Cerebellum (tissue), 4 donors: ENCODE measurements at places on chromosomes 13 and 19. TPM values are rescaled to one million over a fixed set of nuclear protein-coding genes. Genes with fewer than 3 reads are reported as not detected.

The MEX3D gene
- 36.5 TPM for total RNA-seq

DNA sequence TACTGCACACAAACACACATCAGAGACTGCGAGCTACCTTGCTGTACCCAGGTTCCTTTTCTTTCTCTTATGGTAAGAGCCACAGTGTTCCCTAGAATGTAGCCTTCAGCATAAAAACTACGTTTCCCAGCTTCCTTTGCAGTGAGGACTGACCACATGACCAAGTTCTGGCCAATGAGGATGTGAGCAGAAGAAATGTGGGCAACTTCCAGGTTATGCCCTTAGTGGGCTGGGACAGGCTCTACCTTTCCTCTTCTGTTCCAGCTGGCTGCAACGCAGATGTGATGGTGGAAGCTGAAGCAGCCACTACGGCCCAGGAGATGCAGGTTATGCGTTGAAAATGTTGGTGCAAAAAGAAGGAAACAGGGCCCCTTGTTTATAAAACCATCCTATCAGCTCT, 27.5 kb downstream of the VRK3 start:
- peak; percentile 50 for DNase-seq

DNA sequence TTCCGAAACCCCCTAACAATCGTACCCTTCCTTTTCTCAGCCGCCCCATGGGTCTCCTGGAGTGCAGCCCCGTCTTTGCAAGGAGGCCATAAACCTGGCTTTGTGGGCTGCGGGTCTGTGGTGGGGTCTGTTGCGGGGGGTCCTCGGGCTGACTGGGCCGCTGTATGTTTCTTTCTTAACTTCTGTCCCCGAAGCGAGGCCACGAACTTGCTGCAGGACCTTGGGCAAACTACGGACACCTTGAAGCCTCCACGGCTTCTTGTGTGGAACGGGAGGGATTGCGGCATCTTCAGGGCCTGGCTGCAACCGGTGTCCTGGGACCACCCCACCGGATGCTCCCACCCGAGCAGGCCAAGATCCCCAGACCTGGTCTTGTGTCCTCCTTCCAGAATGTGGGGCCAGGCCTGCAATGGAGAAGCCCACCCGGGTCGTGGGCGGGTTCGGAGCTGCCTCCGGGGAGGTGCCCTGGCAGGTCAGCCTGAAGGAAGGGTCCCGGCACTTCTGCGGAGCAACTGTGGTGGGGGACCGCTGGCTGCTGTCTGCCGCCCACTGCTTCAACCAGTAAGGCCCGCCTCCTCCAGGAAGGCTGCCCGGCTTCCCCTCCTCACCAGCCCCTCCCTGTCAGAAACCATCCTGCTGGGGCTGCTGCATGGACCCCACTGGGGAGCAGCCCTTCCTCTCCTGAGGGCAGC, 12.0 kb downstream of the TIMM13 start:
- no peak for DNase-seq

DNA sequence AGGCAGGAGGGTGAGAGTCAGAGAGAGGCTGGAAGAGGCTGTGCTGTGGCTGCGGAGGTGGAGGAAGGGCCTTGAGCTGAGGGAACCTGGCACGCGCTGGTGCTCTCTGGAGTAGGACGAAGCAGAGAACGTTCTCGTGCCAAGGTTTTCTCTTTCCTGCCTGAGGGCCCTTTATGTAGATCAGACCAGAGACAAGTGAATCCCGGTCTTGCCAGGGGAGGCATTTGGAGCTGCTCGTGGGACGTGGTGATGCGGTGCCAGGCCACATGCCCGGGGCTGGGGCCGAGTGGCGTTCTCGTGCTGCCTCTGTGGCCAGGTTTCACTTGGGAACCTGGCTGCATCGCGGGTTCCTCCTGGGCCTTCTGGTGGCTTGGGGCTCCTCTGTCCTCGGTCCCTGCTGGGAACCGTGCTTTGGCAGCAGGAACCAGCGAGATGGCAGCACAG, 54.2 kb downstream of the KDM4B start:
- peak; percentile 91 for DNase-seq

The FAM216B gene
- total RNA-seq = 2.9 TPM

The RINL gene
- 2.7 TPM for total RNA-seq

- no peak for DNase-seq
Observed at GRCh38 chr13:76798037-76798436, 88.2 kb downstream of the KCTD12 start.
